ENCODE measurements at places on chromosomes 7 and 10.

DNA sequence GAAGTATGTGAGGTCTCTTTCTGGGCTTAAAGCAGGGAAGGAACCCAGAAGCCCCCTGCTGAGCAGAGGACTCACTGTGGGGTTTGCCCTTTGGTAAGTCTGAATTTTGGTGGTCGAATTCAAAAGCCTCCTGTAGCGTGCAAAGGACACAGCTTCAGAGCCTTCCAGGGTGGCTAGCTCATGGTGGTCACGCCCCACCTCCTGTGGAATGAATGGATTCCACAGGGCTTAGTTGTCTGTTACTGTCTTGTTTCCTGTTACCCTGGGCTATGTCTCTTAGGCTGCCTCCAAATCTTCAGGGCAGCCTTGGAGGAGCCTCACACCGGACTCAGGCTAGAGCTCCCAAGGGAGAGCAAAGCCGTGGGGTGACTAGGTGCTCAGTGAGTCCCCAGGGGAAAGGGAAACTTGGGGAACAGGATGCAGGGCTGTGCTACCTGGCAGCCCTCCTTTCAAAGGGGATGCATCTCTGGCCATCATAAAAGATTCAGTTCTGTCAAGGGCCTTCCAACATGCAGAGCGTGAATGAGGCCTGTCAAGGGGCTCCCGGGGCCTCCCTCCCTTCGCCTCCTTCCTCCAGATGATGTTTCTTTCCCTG is 211.7 kb downstream of the CCSER2 start:
- DNase-seq = no peak

DNA sequence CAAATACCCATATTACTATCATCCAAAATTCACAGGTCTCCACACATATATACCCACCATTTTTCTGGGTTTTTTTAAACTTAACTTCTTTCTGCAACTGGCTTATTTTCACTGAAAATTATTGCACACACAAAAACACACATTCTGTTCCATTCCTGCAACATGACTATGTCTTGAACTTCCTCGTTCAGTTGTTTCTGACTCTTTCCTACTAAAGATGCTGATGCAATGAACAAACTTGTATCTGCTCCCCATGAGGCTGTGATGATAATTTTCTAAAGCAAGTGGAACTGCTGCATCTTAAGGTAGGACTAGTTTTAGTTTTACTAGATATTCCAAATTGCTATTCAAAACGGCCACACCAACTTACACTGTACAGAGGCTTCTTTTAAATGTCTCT is 77.7 kb downstream of the OSBPL3 start:
- no peak for DNase-seq

- no peak for DNase-seq
Observed at GRCh38 chr10:109866995-109867635, 56.2 kb downstream of the XPNPEP1 start.

GRCh38 chr10:103109821-103110220 is 83.3 kb downstream of the NT5C2 start:
- DNase-seq = no peak

GRCh38 chr7:27808626-27809025 is 68.7 kb downstream of the TAX1BP1 start:
- DNase-seq = no peak

DNA sequence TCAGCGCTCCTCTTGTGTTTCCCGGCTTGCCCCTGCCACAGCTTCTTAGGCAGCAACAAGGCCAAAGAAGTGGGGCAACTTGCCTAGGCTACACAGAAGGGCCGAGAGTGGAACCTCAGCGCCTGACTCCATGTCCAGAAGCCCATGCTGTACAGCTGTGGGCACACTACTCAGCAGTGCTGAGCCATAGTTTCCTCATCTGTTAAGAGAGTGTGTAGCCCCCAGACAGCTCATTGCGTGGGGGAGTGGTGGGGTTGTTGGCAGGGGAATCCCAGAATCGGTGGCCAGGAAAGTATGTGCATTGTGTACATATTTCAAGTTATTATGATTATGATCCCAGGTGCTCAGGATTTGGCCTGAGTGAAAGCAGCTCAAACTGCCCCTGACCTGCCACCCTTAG is 96.2 kb downstream of the CDH23 start:
- no peak for DNase-seq

DNA sequence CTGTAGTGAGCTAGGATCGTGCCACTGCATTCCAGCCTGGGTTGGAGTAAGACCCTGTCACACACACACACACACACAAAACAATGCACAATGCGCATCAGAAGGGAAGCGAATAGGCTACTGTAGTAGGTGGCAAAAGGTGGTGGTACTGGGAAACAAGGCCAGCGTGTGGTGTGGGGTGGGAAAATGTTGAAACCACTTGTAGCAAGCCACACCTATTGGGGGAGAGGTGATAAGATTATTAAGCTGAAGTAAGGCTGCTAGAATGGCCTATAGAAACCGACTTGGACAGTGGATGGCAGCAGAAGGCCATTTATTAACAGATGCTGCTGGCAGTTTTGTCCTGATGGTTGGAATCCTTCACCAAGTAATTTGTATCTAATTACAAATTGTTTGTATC is 7.2 kb upstream of the CHCHD1 start:
- DNase-seq = no peak

GRCh38 chr7:121272676-121273075 is 56.1 kb upstream of the WNT16 start:
- no peak for DNase-seq

DNA sequence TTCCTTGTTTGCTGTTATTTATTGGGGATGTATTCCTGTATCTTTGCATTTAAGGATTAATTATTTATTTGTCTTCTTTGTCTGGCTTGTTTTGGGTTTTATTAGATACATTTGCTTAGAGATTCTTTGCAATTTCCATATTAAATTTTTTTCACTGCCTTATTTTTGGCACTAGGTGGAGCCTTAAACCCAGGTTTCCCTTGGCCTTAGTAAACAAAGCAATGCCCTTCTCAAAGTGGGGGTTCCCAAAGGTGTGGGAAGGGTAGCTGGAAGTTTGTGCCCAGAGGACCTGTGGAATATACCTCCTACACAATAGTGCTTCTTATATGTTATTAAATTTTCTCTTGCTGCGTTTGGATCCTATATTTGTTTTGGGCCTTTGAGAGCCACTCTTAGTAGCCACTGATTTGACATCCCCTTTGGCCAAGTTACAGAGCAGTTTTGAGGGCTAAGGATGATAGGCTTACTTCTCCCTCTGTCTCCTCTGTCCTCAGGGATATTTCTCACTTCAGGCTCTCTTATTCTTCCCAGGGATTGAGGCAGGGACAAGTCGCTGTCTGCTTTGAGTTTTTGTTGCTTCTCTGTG is 162.3 kb downstream of the ITGB1 start:
- no peak for DNase-seq

GRCh38 chr7:21767300-21767900 is 178.3 kb downstream of the CDCA7L start:
- no peak for DNase-seq

GRCh38 chr7:70694434-70694970 is 437.4 kb upstream of the GALNT17 start:
- DNase-seq = no peak

DNA sequence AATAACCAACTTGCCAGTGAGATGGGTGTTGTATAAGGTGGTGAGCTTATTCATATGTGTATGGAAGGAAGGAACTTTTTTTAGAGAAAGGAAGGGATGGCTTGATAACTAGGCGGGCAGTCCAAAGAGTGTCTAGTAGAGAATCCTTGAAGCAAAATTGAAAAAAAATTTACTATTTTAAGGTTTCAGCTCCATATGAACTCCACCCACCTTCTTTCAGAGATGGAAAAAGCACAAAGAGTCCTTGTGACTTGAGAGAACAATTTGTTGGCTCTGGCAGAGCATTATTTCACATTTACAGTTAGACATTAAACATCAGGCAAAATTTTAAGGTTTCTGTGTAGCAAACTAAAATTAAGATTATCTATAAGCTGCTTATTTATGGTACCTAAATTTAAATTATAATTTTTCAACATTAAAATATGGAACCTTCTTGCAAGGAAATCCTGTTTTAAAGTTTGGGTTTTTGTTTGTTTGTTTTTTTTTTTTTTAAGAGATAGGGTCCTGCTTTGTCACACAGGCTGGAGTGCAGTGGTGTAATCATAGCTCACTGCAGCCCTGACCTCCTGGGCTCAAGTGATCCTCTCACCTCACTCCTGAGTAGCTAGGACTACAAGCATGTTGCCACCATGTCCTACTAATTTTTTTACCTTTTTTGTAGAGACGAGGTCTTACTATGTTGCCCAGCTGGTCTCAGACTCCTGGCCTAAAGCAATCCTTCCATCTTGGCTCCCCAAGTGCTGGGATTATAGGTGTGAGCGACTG is 12.2 kb downstream of the PTPN12 start:
- no peak for DNase-seq

- no peak for DNase-seq
Observed at GRCh38 chr7:155020996-155021395, 18.1 kb upstream of the PAXIP1 start.

- DNase-seq = no peak
Observed at GRCh38 chr7:96870934-96871333, 134.4 kb upstream of the DLX6 start.

GRCh38 chr10:48620719-48621118 is 15.8 kb upstream of the ARHGAP22 start:
- DNase-seq = no peak

- no peak for DNase-seq
Observed at GRCh38 chr7:116510795-116511194, 11.3 kb downstream of the CAV2 start.

- no peak for DNase-seq
Observed at GRCh38 chr7:133983685-133984419, 143.3 kb upstream of the LRGUK start.

DNA sequence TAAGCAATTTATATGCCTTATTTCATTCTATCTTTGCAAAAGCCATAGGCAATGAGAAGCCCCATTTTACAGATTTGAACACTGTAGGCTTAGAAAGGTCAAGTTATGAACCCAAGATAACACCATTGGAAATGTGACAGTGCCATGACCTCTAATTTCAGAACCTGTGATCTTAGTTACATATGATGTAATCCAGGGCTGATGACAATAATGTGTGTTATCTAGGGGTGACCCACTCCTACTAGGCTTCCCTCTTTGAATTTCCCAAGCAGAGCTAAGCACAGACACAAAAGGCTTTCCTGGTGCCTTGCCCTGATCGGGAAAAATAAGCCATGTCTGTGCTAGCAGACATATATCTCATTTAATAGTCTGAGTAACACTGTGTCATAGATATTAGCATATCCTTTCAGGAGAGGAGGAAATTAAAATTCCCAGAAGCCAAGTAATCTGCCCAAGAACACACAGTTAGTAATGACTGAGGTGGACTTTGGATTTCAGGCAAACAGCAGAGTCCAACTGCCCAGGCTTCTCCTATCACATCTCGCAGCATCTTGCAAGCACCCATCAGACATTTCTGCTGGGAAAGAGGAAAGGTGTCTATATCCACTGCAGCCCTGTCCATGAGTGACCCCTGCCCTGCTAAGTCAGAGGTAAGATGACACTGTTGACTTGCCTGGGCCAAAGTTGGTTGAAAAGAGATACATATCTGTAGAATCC is 2.8 kb upstream of the TECTB start:
- no peak for DNase-seq

GRCh38 chr10:6507311-6507710 is 72.8 kb downstream of the PRKCQ start:
- no peak for DNase-seq

- no peak for DNase-seq
Observed at GRCh38 chr10:32433542-32433941, 12.4 kb upstream of the CCDC7 start.

DNA sequence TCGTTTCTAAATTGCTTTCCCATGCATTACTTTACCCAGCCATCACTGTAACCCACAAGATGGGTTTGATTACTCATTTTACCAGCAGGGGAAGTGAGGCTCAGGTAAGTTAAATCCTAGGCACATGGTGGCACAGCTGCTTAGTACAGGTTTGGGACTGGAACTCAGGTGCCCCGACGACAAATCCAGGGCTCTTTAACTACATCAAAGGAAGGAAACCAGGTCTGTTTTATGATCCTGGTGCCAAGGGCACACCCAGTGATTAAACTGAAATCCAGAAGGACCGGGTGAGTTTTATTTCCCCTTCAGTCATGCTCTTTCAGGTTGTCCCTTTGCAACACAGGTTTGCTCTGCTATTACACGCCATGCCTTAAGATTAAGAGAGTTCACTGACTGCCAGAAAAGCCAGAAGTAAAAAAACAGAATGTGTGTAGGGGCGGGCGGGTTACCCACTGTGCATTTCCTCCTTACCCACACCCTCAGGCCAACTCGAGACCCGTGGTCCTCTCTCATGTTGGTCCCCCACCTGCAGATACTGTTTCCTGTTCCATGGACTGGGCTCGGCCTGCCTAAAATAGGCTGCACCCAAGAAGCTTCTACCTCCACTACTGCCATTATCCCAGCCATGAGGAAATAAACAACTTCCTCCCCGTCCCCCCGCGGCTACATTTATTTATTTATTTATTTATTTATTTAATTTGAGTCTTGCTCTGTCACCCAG is 55.1 kb upstream of the KDM7A start:
- no peak for DNase-seq

- DNase-seq = no peak
Observed at GRCh38 chr10:85044-85443, 35.9 kb upstream of the TUBB8 start.

DNA sequence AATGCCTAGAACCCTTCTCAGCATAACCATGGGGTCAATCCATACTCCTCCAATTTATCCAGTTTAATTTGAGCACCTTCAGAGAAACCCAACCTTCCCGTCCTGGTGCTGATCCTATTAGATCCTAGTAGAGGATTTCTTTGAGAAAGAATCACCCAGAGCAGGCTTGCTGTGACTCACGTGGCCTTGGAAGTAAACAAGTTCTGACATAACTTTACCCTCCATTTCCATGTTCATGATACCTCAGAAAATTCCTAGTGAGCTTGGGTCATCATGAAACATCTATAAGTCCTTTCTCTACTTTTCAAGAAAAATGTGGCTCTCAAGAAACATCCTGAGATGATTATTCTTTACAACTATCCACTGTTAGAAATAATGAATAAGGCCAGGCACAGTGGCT is 71.7 kb downstream of the PRLHR start:
- no peak for DNase-seq

GRCh38 chr10:45003432-45004000 is 2.8 kb downstream of the ZNF22 start:
- DNase-seq = no peak

GRCh38 chr10:102185272-102185671 is 33.1 kb downstream of the NOLC1 start:
- no peak for DNase-seq

All from stimulated activated CD8-positive, alpha-beta memory T cell treated with anti-CD3 and anti-CD28 coated beads, Interleukin-2, amount 100 ng/mL, for 48 hours (primary cell).